AG09319 (cell line): ENCODE measurements at places on chromosomes 7 and 10.
A peak's percentile ranks its signal among the peaks of the same experiment; 100 is the strongest.

DNA sequence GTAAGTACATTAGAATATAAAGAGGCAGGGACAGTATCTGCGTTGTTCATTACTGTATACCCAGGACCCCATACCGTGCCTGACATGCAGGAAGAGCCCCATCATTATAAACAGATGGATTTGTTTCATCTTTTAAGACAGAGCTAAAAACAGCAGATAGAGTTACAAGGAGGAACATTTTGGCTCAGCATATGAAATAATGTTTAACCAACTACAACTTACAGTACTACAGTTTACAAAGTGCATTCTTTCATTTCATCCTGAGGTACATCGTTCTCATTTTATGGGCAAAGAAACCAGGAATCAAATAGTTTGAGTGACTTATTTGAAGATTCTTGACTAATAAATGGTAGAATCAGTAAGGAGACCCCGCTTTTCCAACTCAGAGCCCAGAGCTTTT is 38.1 kb upstream of the AGBL3 start:
- DNase-seq: no peak

GRCh38 chr7:6279937-6280336 is 7.5 kb upstream of the CYTH3 start:
- DNase-seq: no peak

DNA sequence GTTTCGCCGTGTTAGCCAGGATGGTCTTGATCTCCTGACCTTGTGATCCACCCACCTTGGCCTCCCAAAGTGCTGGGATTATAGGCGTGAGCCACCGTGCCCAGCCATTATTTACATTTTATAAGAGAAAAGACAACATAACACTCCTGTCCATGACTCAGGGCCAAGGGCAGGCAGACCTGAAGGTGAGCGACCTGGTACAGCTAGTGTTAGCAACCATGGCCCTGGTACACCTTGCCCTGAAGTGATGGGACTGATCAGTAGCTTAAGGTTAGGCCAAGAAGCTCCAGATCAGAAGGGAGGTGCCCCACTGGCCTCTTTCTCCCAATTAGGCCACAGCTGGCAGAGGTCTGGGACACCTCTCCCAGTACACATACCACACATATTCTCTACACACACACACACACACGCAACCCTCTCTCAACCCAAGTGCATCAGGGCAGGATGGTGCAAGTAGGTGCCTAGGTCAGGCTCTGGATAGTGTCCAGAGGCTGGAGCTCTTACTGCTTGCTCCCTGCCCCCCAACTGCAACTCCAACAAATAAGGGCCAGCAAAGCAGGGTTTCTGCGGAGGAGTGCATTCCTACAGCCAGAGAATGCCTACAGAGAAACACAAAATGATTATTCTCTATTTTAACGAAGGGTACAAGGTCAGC is 43.8 kb downstream of the DPCD start:
- DNase-seq: no peak

- no peak for DNase-seq
Measured at GRCh38 chr7:109660401-109660800, 1090.7 kb downstream of the DNAJB9 start.

GRCh38 chr7:32588657-32589056 is 93.4 kb downstream of the AVL9 start:
- DNase-seq: no peak

DNA sequence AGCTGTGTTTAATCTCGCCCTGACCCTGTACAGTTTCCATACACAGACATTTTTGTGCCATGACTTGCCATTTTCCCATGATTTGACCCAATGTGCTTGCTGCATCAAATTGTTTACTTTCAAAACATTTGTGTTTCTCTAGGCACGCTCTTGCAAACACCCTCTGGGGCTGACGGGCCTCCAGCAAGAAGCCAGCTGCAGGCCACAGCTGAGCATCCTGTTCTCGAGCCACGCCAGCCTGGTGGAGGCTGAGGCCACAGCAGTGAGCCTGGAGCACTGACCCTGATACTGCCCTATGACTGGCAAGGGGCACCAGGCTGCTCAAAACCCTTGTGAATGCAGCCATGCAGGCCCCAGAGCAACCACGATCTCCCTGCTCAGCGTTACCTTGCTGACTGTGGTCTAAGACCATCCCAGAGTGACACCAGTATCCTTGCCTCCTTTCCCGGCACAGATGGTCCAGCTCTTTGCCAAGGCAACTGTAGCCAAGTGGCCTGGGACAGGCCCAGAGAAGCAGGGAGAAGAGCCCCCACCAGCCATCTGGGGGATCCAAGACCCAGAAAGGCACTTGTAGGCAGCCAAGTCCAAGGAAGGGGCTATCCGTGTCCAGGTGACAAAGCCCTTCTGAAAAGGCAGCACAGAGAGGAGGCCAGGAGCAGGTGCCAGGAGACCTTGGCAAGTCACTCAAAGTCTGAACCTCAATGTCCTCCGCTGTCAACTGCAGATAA is 78.5 kb downstream of the OAT start:
- DNase-seq: peak; percentile 91

DNA sequence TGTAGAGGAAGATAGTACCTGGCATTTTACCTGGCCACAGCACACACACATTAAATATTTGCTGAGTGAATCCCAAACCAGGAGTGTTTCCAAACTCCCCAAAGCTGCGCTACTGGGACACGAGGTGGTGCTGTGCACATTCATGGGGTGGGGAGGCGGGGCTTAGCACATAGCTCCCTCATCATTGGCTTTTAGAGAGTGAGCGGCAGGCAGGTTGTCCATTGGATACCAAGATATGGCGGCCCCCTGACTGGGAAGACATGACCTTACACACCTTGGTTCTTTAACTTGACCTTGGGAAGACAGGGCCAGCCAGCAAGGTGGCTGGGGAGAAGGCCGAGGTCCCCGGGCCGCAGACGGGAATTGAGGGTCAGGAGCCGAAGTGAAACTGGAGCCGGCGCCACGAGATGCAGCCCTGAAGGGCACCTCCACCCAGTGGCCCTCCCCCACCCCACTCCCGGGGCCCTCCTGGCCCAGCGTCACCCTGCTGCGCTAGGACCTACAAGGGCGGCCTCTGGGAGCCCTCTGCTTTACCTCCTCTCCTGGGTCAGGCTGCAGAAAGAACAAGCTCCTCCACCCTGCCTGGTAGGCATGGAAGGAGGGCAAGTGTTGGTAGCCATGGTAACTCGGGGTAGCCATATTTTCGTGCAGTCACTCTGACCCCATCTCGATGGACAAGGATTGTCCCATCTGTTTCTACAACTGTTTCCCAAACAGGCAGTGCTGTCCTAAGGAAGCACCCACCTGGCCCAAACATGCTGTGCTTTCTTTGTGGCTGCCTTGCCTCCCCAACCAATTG is 24.0 kb downstream of the TMEM176A start:
- DNase-seq: no peak

DNA sequence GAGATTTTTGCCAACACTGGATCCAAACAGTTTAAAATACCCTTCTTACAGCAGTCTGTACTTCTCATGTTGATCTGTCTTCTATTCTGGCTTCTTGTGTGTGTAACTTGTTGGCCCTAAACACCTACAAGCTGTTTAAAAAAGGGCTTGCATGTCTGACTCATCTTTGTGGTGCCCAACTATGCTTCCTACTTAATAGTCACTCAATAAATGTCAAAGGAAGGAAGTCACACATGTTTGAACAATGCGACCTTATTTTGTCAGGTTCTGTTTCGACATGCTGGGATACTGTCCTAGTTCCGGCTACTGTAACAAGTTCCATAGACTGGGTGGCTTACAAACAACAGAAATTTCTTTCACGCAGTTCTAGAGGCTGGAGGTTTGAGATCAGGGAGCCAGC is 9.4 kb upstream of the GRK5 start:
- no peak for DNase-seq

DNA sequence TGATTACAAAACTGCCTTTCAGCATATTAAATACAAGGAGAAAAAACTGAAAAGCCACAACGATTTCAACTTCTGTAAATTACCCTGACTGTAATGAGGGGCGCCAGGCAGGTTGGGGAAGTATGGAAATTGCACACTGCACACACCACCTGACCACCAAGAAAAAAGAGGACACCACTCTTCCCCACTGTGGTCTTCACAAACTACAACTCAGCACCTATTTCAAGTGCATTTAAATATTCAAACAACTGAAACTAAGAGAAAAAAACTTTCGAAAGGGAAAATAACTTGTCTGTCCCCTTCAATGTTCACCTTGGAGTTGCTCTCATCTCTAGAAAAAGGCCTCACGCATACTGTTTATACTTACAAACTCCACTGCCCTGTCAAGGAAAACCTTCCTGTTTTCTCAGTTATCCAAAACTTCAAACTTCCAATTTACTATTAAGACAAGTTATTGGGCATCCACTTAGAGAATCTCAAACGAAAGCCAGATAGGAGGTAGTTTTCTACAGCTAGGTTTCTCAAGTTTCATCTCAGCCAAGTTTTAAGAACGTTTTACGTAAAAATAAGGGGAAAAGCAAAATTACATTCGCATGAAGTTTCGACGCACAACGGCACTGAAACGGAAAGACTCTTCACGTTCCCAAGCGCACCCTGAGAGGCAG is 1.4 kb downstream of the LARP4B start:
- DNase-seq: no peak

GRCh38 chr7:146185844-146186243 is 69.2 kb downstream of the CNTNAP2 start:
- no peak for DNase-seq

GRCh38 chr7:129351320-129351719 is 82.9 kb upstream of the STRIP2 start:
- no peak for DNase-seq

- DNase-seq: no peak
Measured at GRCh38 chr7:158582089-158582456, 5.5 kb downstream of the PTPRN2 start.

GRCh38 chr7:141232286-141233051 is 158.6 kb downstream of the TMEM178B start:
- no peak for DNase-seq

GRCh38 chr7:103914147-103914899 is 75.1 kb downstream of the RELN start:
- DNase-seq: no peak

DNA sequence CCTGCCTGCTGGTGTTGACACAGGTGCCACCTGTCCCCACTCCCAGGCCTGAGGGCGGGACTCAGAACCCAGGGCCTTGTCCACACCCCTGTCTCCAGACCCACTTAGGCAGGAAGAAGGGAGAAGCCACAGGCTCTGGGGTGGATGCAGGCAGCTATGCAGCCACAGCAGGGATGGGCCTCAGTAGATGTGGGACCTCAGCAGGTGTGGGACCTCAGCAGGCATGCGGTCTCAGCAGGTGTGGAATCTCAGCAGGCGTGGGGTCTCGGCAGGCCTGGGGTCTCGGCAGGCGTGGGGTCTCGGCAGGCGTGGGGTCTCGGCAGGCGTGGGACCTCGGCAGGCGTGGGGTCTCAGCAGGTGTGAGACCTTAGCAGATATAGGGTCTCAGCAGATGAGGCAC is 118.0 kb upstream of the PITRM1 start:
- DNase-seq: no peak

- no peak for DNase-seq
Measured at GRCh38 chr7:108415821-108416536, 40.3 kb downstream of the NRCAM start.

DNA sequence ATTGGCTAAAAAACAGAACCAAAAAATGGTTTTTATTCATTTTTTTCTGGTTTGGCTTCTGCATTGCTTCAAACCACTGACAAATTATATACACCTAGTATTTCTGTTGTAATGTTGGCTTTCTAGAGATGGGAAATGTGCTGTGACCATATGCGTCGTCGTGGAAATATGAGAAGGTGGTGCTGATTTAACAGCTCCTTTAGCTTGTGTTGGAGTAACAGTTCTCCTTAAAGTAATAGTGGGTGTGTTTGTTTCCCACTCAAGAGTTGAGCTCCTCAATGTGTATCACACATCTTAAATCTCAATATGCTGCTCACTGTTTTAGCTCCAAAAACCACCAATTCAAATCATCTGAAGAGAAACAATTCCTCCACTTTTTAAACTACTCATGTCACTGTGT is 196.4 kb downstream of the LHFPL3 start:
- no peak for DNase-seq

DNA sequence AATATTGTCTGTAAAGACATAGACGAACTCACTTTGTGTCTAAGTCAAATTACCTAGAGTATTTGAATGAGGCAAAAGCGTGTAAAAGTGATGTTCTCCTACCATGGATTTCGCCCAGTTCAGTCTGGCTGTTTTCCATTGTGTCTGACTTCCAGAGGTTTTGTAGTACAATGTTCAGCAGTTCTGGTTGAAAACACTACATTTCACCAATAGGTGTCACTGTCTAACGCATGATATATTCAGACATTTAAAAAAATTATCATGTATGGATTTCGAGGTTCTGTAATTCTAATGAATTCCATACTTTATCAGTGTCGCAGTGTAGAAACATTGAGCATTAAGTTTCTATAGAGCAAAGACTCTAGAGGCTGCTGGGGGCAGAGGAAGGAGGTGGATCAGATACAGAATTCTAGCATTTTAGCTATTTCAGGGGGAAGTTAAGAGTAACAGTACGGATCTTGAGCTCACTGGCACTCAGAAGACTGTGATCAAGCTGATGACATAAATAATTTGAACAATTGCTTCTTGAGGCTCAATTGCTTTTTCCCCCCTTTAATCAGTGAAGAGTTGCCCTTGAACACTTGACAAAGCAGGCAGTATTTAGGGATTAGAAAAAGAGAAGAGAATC is 196.9 kb upstream of the RHOBTB1 start:
- DNase-seq: peak; percentile 44

DNA sequence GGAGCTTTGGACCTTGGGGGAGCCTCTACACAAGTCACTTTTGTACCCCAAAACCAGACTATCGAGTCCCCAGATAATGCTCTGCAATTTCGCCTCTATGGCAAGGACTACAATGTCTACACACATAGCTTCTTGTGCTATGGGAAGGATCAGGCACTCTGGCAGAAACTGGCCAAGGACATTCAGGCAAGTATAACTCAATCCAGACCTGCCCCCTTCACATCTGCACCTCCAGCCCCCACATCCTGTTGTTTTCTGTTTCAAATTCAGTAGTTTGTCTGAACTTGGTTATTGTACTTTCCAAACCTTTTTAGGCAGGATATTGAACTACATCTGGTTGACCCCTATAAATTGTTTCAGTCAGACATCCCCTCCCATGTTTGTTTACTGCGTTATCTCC is 62.4 kb upstream of the CC2D2B start:
- DNase-seq: no peak

DNA sequence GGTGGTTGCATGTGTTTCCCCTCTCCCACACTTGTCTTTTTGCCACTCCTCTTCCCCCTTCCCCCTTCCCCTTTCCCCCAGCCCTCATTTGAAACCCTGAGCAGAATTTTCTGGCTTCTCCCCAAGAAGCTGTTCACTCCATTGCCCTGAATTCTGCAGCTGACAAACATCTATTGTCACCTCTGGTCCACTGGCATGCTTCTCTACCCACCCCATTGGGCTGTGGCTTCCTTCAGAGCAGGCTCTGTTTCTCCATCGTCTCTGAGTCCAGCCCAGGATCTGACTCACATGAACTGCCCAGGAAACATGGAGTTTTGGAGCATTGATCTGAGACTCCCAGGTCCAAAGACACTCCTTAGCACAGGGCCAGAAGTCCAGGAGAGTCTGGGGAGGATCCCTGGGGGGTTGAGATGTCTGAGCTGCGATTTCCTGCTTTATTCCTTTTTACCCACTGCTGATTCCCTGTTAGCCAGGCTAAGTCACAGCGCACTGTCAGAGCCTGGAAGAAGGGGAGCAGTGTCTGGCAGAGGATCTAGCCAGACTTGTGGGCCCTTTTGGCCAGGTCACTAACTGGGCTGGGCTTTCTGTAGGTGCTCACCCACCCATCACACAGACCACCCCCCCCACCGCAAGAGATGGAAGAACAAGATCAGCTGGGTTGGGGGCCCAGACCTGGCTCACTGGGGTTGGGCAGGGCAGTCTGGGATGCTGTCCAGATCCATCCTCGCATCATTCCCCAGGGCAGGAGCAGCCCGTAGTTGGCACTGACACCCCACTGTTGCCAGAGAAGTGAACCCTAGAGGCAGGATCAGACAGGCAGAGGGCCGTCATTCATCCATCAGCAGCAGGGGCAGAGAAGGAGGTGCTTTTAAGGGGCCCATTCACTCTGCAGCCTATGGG is 3.5 kb downstream of the CHAT start:
- DNase-seq: no peak
